ENCODE measurements at places on chromosomes 1 and 21. TPM values are rescaled to one million over a fixed set of nuclear protein-coding genes. Genes with fewer than 3 reads are reported as not detected.

The KCNJ9 gene
- not detected for total RNA-seq

The PRR9 gene
- not detected for total RNA-seq

The ZNF648 gene
- not detected for total RNA-seq

The DMRTA2 gene
- total RNA-seq = not detected

The MATN1 gene
- total RNA-seq = 0.12 TPM

The PEA15 gene
- total RNA-seq = 138 TPM

The TRIM58 gene
- 0.66 TPM for total RNA-seq

The TFF3 gene
- total RNA-seq = 1,342 TPM

The KCNQ4 gene
- total RNA-seq = 3.5 TPM

The MYOG gene
- total RNA-seq = not detected

The HCRTR1 gene
- not detected for total RNA-seq

The DCST1 gene
- not detected for total RNA-seq

The NBPF3 gene
- 16.4 TPM for total RNA-seq

The C1orf53 gene
- 6.4 TPM for total RNA-seq

The SPRR1B gene
- total RNA-seq = not detected

The SDF4 gene
- 190 TPM for total RNA-seq

The LCE1C gene
- total RNA-seq = not detected

The CSF3R gene
- 13.2 TPM for total RNA-seq

The GIPC2 gene
- 19.6 TPM for total RNA-seq

The ANKRD35 gene
- total RNA-seq = 2.7 TPM

The CD53 gene
- total RNA-seq = 39.4 TPM

The PPOX gene
- 25.6 TPM for total RNA-seq

The KCNE2 gene
- total RNA-seq = not detected

The RGS13 gene
- 3.4 TPM for total RNA-seq

The SNIP1 gene
- total RNA-seq = 16.3 TPM

The FCGR3A gene
- 36.0 TPM for total RNA-seq

The OR6N1 gene
- total RNA-seq = not detected

The MRPL20 gene
- total RNA-seq = 99.2 TPM

The ADAM30 gene
- total RNA-seq = not detected

The GSTM2 gene
- total RNA-seq = 69.9 TPM

The CD247 gene
- 5.2 TPM for total RNA-seq
